ENCODE measurements at places on chromosomes 7 and 10.

DNA sequence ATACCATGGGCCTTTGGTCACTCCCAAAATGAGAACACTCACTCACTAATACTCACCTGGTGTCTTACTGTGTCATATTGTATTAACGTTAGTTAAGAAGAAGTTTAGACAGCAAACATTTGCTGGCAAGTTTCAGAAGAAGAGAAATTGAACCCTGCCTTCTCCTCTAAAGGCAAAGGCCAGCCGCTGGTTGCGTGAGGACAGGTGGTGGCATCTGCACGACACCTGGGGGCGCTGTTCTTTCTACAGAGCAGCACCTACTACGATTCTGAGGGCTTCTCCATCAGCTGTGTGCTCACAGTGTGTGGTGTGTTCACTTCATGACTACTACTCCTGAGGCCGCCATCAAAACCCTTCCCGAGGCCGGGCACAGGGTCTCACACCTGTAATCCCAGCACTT is 17.9 kb upstream of the CLEC2L start:
- no peak overlapping the region for H3K27ac ChIP-seq
- no peaks in the 10 kb centered on the region for H3K4me1 ChIP-seq
- no peaks in the 10 kb centered on the region for H3K27me3 ChIP-seq
- no peaks in the 10 kb centered on the region for H3K36me3 ChIP-seq

- H3K4me1 ChIP-seq = peaks cover 5% of the 10 kb centered on the region
- no peaks in the 10 kb centered on the region for H3K27me3 ChIP-seq
- no peaks in the 10 kb centered on the region for H3K36me3 ChIP-seq
- H3K27ac ChIP-seq = no peak overlapping the region
Measured at GRCh38 chr10:31582365-31583052, 263.5 kb downstream of the ZEB1 start.

DNA sequence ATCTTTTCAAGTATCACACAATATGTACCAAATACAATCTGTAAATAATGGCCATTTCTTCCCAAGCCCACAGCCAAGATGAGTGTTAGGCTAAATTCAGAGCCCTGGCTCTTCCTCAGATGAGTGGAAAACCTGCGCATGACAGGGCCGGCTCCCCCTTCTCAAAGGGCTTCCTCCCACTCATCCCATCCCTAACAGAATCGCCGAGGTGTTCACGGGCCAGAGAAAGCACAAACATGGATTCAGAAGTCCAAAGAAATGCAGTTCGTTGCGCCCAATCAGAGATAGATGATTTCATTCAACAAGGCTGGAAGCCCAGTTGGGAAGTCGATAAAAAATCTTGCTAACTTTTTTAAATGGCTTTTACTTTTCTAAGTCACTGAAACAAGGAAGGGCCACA is 121.8 kb downstream of the UBE2H start:
- peaks cover 44% of the 10 kb centered on the region for H3K36me3 ChIP-seq
- H3K4me1 ChIP-seq = peaks cover 44% of the 10 kb centered on the region
- DNase-seq = no peak
- no peaks in the 10 kb centered on the region for H3K27me3 ChIP-seq
- H3K27ac ChIP-seq = peak overlapping the region; percentile 100

DNA sequence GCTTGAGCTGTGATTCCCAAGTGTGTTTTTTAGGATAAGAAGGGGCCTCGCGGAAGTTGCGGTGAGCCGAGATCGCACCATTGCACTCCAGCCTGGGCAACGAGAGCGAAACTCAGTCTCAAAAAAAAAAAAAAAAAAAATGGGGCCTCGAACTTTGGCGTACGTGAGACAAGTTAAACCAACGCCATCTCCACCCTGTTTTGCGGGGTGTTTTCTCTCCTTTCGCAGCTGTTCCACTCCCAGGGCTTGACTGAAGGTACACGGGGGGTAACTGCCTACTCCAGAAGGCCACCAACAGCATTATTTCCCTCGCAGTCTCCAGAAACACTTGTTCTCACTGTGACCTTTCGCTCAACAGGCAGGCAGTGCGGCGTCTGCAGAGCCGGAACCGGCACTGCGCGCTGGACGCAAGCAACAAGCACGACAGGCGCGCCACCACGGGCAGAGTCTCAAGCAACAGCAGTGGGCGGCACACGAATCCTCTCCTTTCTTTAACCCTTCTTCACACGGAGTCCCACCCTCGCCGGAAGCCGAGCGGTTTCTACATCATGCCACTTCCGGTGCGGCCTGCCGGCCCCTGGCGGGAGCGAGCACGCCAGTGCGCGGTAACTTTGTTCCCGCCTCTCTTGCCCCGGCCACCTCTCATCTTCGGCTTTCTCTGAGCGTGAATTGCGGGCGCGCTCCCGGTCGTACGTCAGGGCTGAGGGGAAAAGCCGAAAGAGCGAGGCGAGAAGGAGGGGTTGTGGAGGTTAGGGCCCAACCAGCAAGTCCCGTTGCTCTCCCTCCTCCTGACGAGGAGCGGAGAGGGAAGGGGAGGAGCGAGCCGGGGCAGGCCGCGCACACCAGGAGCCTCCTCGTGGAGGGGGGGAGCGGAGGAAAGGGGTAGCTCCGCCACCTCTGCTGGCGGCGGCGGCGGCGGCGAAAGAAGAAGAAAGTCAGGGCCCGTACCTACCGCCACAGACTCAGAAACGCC is 814 bp upstream of the CDK13 start:
- no peaks in the 10 kb centered on the region for H3K27me3 ChIP-seq
- no peaks in the 10 kb centered on the region for H3K36me3 ChIP-seq
- H3K27ac ChIP-seq = peak overlapping the region; percentile 98
- DNase-seq = peak; percentile 100
- H3K4me3 ChIP-seq = peak overlapping the region; percentile 88
- H3K4me1 ChIP-seq = peaks cover 2% of the 10 kb centered on the region

DNA sequence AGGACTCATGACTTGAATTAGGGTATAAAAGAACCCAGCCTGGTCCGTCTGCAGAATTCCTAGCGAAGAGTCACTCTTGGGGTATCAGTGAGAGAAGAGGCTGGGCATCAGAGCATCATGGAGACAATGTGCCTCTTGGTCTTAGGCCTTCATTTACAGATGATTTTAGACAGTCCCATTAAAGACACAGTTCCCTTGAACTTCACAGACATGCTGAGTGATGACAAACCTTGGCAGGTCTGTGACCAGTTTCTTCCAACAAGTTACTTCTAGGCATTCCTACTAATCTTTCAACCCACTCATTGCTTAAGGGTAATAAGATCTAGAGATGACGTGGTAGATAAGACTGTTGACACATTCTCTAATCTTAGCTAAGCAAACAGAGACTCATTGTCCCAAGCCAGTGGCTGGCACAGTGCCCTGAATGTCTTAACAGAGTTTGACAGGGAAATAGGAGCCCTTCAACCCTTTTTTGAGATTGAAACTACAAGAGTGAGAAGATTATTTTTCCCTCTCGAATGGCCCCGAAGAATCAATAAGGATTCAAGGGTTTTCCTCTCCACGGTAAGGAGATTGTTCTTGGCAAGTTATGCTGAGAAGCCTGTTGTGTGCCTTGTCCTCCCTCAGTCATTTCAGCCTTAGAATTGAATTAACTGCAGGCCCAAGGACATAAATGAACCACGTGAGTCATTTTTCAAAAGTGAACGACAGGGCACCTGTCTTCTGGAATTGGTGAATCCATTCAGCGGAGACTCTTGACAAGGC is 281.1 kb downstream of the CCDC3 start:
- no peaks in the 10 kb centered on the region for H3K27me3 ChIP-seq
- H3K27ac ChIP-seq = no peak overlapping the region
- no peaks in the 10 kb centered on the region for H3K36me3 ChIP-seq

DNA sequence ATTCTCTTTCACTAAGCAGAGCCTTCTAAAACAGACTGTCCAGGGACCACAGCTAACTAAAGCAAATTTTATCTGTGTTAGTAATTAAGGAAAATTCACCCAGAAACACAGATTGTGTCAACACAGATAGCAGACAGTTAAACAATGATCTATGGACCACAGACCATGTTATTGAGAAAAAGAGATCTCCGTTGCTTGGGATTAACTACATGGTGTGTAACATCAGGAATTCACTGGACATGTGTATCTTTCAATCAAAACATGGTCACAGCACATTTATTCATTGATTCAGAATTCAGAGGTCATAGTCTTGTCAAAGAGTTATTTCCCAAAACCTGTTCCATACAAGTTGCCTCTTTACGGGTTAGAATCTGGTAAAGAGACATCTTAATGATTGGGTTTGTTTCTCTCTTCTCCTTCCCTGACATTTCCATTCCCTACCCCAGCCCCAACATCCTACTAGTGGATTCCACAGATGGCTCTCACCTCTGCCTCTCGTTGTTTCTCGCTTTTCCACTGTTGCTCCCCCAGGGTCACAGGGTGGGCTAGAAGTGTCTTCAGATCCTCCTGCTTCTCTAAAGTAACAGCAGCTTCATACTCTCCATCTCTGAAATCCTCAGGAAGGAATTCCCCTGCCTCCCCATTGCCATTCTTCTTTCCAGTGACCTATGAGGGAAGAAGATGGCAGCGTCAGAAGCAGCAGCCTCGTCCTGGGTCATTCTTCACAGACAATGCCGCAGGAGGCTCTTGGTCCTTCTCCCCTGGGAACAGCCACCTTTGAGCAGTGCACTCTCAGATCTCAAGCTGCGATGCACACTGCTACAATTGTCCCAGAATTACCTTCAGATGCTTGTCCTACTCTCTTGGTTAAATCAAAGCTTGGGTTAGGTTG is 958 bp downstream of the ANKRD1 start:
- peak overlapping the region; percentile 41 for H3K27ac ChIP-seq
- no peak overlapping the region for H3K4me3 ChIP-seq
- peaks cover 3% of the 10 kb centered on the region for H3K4me1 ChIP-seq

GRCh38 chr10:93445097-93445960 is 36.8 kb downstream of the MYOF start:
- H3K4me1 ChIP-seq = peaks cover 12% of the 10 kb centered on the region
- DNase-seq = peak; percentile 99
- H3K36me3 ChIP-seq = peaks cover 30% of the 10 kb centered on the region
- no peak overlapping the region for H3K4me3 ChIP-seq

DNA sequence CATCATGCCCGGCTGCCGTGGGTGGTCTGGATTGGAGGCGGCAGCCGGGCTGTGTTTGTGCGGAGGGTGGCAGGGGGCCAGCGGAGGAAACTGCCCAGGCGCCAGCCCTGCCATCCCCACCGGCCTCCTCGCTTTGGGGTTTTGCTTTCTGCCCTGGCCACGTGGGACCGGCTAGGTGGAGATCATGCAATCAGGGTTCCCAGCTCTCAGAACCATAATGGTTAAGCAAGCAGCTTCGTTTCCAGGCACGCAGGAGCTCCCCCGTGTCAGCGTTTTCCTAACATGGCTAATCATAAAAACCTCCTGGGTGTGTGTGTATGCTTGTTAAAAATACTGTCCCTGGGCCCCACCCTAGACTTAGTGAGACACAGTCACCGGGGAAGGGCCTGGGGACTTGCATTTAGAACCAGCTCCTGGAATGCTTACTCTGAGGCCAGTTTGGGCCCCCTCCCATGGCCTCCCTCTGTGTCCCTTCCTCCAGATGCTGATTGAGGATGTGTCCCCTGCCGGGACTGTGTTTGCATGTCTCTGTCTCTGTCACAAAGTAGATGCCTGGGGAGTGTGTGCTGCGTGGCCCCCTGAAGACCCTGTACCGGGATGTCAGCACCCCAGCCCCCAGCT is 119.3 kb downstream of the CUX1 start:
- no peaks in the 10 kb centered on the region for H3K27me3 ChIP-seq
- peak overlapping the region; percentile 68 for H3K4me3 ChIP-seq
- DNase-seq = peak; percentile 82

GRCh38 chr10:48821692-48822091 is 117.9 kb downstream of the LRRC18 start:
- H3K27ac ChIP-seq = no peak overlapping the region
- H3K4me3 ChIP-seq = no peak overlapping the region
- H3K36me3 ChIP-seq = no peaks in the 10 kb centered on the region
- H3K27me3 ChIP-seq = no peaks in the 10 kb centered on the region
- H3K4me1 ChIP-seq = peaks cover 2% of the 10 kb centered on the region

DNA sequence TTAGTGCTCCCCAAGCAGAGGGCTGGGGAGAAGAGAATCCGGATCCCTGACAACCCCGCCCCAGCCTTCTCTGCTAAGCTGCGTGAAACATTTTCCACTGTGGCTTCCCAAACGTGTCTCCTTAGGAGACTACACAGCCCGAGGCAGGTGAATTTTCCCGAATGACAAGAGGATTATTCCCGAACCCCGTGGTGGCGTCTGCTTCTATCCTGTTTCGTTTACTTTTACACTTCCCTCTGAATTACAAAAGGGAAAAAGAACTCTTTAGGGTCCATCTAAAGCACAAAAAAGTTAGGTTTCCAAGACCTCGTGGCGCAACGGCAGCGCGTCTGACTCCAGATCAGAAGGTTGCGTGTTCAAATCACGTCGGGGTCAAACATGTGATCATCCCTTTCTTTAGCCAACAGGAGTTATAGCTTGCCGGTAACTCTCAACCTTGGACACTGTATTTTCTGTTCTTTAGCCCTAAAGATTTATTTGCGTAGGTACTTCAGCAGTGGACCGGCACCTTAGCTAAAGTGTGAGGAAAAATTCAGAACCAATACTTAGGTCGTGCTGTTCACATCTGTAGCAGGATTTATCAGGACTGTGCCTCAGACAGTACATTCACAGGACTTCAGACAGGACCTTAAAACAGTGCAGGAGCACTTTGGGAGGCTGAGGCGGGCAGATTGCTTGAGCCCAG is 3.2 kb upstream of the ZNF789 start:
- H3K36me3 ChIP-seq = no peaks in the 10 kb centered on the region
- H3K27ac ChIP-seq = no peak overlapping the region
- H3K27me3 ChIP-seq = no peaks in the 10 kb centered on the region
- no peak for DNase-seq
- peaks cover 5% of the 10 kb centered on the region for H3K4me1 ChIP-seq

DNA sequence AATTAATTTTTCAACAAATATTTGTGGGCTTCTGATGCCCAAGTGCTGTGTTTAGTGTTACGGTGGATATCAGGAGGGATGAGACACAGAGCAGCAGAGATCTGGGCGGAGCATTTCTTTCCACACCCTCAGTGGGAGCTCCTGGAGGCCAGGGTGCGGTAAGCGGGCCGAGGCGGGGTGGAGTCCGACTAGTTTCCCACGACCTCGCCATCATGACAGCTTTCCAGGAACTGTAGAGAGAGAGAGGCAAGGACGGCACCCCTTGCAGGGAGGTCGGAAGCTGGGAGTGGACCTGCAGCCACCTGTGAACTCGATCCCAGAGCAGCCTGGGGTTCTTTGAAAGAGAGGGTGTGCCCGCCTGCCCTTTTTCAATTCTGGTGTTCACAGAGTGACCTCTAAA is 128.2 kb downstream of the ACTR3B start:
- H3K4me3 ChIP-seq = no peak overlapping the region
- DNase-seq = no peak
- H3K27ac ChIP-seq = no peak overlapping the region
- H3K36me3 ChIP-seq = no peaks in the 10 kb centered on the region
- H3K27me3 ChIP-seq = no peaks in the 10 kb centered on the region

DNA sequence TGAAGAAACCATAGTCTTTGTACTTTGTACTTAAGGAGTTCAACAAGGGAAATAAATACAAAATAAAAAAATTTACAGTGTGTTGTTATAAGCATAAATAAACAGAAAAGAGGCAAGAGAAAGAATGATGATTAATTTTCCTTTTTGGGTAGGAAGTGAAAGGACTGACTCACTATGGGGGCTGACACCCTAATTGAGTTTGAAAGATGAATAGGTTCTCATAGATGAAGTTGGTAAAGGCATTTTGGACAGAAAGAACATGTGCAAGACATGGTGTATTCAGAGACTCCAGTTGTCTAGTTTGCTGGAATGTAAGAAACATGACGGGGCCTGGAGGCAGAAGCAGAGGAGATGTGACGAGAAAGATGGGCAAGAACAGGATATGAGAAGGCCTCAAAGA is 83.7 kb downstream of the VPS50 start:
- peaks cover 34% of the 10 kb centered on the region for H3K36me3 ChIP-seq
- DNase-seq = no peak
- no peak overlapping the region for H3K27ac ChIP-seq
- H3K4me1 ChIP-seq = no peaks in the 10 kb centered on the region
- no peak overlapping the region for H3K4me3 ChIP-seq
- no peaks in the 10 kb centered on the region for H3K27me3 ChIP-seq

Measured in mesenchymal stem cell (in vitro differentiated cells and primary cell).